Stimulated activated CD4-positive, alpha-beta T cell treated with anti-CD3 and anti-CD28 coated beads, Interleukin-4, amount 100 ng/mL, for 48 hours (primary cell): ENCODE measurements at places on chromosomes 5 and 9.

DNA sequence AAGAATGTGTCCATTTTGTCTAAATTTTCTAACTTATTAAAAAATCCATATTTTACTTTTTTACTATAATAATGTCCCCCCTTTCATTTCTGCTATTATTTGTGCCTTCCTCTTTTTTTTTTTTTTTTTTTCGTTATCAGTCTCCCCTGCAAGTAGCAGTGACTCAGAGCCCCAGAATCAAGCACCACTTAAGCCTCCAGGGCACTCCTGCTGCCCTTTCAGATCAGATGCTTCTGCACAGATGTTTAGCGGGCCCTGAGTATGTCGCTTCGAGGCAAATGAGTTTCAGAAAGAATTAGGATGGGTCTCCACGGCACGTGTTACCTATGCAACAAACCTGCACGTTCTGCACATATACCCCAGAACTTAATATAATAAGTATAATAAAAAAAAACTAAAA lies 11.7 kb downstream of the MED7 start:
- DNase-seq: no peak

DNA sequence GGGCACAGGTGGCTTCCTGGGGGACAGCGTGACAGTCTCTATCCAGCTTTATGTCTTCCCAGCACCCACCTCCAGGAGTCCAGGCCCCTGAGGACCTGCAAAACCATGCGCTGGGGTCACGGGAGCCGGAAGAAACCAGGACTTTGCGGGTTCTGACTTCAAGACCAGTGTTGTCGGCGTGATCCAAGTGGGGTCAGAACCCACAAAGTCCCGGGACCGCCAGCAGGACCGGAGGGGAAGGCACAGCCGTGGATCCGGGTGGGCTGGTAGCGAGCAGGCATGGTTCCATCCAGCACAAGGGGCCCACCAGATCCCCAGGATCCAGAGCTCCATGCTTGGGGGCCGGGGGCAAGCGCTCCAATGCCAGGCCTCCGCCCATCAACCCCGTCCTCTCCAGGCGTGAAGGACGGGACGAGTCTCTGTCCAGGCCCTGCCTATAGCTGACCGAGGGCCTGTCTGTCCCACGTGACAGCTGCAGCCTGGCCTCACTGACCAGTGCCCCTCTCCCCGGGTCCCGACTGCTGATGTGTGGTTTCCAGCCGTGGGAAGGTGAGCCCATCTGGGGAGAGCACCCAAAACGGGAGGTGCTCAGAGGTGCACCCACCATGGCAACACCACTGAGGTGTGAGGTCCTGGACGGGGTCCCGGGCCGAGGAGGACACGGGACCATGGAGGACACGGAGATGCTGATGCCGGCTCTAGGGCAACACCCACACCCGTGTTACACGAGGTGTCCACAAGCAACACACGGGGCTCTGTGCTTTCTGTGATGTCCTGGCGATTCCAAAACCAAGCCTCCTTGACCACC lies 48.9 kb downstream of the SLC12A7 start:
- no peak for DNase-seq

GRCh38 chr9:37620396-37620795 lies 28.0 kb upstream of the TOMM5 start:
- DNase-seq: no peak

DNA sequence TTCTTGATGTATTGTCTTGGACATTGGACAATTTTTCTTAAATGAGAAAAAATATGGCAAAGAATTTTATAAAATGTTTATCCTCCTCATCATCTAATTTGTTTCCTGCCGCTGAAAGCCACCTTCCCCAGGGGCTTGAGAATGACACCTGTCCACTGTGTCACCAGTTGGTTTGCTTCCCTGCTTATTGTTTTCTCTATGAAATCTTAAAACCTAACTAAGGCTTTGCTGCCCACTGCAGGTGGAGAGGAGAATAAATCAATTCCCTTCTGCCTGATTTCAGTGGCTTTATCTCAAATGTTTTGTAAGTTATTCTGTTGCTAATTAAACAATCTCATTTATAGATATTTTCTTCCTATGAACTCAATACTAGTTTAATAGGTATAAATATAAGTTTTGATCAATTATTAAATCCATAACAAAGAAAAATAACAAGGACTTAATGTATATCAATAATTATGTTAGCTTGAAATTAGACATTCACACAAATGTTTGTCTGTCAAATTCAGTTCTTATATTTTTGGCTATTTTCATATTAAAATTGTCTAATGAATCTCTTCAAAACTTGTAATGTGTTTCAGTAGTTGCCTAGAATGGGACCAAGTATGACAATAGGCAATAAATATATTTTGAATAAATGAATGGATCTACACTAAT lies 822.5 kb downstream of the PTPRD start:
- no peak for DNase-seq

DNA sequence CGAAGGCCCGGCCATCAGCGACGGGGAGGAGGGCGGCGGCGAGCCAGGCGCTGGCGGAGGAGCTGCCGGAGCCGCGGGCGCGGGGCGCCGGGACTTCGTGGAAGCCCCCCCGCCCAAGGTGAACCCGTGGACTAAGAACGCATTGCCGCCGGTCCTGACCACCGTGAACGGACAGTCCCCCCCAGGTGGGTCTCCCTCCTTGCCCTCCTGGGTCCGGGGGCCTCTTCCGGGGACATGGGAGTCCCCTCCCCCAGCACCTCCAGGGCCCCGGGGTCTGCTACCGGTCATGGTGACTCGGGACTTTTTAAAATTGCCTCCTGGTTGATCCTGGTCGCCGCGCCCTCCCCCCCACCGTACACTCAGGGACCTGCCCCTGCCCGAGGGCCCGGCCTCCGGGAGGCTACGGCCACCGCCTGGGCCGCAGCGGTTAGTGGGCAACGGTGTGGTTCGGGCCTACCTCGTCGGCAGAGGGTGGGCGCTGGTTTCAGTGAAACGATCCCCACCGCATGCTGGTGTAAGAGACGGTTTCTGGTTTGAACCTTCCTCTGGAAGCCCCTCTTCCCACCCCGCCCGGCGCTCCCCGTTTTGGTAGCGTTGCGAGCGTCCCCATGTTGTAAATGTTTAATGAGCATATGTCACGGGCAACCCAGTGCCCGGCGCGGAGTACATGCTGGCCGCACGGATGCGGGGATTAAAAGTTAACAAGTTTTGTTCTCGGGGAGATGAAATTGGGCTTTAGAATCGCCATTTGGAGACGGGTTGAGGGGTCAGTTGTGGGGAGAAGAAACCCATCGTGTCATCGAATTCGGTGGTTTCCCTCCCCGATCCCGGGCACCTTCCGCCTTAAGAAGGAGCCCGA lies 1.1 kb downstream of the LARP1 start:
- peak; percentile 27 for DNase-seq

DNA sequence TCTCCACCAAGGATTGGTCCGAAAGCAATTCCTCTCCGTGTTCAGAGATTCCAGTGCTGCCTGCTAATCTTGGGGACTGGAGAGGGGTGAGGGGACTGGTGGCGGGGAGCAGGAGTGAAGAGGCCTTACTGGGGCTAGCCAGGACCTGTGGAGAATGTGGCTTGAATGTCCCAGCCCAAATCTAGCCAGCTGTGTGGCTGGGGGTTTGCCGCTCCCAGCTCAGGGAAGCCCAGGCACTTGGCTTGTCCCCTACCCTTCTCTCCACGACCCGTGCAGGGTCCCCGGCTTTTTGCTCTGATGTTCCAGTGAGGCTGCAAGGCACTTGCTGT lies 2.4 kb downstream of the N4BP3 start:
- DNase-seq: no peak

GRCh38 chr9:105047742-105048041 lies 119.7 kb upstream of the ABCA1 start:
- no peak for DNase-seq

GRCh38 chr5:118554981-118555380 lies 433.4 kb downstream of the DTWD2 start:
- DNase-seq: no peak
